ENCODE measurements at places on chromosomes 7 and 10.

GRCh38 chr10:11876324-11876723 is 53.2 kb downstream of the PROSER2 start:
- DNase-seq = no peak

DNA sequence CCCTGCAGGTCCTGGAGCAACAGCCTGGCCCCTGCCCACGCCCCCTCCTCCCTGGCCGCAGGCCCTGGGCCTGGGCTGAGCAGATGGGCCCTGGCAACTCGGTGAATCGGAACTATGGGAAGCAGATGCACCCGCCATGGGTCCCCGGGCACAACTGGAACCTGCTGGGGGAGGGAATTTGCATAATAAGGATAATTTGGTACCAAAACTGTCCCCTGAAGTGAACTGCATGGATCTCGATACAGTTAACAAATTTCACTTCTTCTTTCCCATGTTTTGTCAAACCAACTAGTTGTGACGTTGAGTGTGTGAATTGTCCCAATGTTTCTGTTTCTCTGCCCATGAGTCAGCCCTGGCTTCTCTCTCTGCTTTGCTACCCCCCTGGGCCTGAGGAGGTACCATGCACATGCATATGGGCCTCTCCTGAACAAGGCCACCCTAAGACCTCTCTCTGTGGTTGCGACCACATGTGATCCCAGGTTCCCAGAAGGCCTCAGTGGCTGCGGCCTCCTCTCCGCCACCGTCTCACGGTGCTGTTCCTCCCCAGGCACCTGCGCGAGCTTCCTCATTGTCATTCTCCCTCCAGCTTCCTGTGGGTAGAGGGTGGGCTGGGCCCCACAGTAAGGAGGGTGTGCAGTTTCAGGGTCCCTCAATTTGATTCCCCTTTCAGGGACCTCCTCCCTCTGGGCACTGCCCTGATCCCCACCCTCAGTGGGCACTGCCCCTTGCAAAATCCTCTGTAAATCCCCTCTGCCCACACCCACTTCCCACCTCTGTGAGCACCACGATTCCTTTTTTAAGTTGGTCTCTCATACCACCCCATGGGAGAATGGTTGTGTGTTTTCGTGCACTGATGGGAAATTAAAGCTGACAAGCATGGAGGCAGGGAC is 40.0 kb downstream of the FIGNL1 start:
- DNase-seq = no peak

DNA sequence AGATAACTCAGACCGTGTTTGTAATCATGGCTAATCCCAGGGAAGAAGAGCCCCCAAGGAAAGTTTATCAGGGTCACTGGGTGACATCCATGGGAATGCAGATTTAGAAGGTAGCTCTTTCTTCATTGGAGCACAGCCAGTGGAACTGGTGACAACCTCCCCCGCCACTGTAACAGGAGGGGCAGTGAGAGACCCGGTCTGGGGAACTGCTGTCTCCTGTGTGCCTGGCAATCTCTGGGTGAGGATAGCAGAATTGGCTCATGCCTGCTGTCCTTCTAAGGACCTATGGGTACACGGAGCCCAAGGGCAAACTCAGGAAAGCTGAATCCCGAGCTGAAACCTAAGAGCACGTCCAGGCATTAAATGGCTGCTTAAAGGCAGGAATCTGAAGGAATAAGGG is 341.6 kb downstream of the ABCA13 start:
- DNase-seq = no peak

DNA sequence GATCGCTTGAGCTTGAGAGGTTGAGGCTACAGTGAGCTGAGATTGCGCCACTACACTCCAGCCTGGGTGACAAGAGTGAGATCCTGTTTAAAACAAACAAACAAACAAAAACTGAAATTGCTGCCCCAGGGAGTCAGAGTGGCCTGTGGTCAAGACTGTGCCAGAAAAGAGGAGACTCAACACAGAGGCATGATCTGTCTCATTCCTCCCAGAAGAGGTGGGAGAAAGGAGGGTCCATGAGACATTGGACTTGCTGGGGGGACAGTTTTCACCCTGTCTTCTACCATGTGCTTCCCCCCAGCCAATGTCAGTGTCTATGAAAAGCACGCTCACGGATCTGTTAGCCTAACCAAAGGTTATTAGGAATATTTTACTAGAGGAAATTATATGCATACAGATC is 3.2 kb downstream of the ZNF853 start:
- DNase-seq = peak; percentile 54

DNA sequence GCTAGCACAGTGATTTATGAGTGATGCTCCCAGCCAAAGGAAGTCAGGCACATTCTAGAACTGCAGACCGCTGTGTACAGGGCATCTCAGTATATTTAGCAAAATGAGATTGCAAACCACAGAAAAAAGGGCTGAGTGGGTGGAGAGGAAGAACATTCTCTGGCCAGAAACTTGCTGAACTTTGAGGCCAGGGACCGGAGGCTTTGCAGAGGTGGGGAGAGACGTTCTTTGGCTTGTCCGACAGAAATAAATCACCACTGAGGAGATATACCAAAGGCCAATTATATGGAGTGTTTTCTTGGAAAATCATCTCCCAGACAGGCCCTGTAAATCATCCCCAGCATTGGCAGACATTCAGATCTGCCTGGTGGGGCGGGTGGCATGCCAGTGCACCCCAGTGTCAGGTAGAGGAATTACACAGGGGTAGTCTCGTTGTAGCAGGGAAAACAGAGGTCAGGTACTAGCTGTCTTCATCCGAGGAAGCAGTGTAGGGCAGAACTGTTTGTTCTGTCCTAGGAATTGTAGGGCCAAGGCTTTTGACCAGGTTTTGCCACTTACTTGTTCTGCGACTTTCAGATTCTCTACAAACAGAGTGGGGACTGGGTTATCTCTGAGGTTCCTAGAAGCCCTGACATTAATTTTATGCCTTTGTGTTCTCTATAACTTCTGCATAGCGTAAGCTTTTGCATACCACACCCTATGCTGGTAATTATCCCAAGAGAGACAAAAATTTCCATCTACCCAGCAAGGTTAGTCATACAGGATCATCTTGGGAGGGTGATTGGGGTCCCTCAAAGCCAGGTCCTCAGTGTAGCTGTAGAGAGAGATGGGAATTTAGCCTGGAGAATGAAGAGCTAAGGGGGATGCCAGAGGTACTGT is 655.6 kb downstream of the LRMDA start:
- DNase-seq = peak; percentile 81

GRCh38 chr10:5840314-5841307 is 27.4 kb upstream of the GDI2 start:
- DNase-seq = no peak

DNA sequence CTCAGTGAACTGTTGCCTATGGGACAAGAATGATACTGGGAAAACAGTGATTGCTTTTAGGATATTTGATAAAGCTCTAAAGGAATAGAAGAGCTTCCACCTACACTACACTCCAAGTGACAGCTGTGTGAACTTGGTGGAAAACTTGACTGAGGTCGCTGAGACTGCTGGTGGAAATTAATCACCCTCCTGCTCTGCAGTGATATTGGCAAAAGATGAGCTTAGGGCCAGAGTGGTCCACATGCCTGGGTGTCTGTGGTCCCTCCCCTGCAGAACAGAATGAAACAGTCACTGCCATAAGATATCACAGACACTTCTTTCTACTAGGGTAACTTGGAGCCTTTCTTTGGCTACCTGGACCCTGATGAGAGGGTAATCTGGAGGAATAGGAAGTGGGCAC is 382.1 kb upstream of the GALNT17 start:
- no peak for DNase-seq

DNA sequence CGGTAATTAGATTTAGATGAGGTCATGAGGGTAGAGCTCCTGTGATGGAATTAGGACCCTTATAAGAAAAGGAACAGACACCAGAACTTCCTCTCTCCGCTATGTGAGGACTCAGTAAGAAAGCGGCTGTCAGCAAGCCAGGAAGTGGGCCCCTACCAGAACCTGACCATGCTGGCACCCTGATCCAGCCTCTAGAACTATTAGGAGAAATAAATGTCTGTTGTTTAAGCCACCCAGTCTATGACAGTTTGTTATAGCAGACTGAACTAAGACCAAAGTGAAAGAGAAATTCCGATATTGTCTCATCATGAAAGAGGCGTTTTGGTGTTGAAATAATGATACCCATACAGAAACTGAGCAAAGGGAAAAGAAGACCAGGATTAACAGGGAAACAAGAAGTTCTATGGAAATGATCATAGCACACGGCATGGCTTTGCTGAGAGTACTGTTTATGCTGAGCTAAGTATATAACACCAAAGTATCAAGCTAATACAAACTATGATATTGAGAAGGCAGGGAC is 9.2 kb downstream of the CLEC2L start:
- DNase-seq = no peak

DNA sequence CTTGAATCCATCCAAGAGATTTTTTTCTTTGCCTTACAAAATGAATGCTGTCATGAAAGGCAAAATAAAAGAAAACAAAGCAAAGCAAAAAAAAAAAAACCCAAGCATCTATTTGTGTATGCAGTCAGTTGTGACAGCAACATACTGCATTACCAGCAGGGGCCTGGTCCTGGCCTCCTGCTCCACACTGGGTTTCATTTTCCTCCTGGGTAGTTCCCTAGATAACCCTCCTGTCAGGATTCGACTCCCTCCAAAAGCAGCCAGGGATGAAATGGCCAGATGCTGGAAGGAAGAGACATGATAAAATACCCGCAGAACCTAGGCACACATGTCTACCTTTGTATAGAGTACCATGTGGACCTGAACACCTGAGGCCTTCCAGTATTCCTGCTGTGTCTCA is 148.6 kb downstream of the NRCAM start:
- no peak for DNase-seq

DNA sequence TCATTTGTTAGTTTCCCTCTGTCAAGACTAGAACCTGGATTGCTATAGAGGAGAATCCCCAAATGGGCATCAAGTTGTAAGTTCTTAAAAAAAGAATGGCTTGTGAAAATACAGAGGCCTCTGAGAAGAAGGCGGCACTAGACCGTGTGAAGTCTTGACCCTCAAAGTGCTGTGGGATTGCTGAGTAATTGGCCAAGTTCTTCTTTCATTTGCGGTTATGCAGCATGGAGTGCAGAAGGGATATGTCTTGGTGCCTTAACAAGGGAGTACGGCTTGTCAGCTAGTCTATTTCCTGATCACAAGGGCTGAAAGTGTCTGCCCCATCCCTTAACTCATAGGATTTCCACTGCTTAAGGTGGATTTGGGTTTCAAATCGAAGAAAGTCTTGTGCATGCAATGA is 81.2 kb downstream of the MKX start:
- DNase-seq = no peak

- DNase-seq = no peak
Measured at GRCh38 chr7:137964824-137965545, 36.9 kb downstream of the CREB3L2 start.

DNA sequence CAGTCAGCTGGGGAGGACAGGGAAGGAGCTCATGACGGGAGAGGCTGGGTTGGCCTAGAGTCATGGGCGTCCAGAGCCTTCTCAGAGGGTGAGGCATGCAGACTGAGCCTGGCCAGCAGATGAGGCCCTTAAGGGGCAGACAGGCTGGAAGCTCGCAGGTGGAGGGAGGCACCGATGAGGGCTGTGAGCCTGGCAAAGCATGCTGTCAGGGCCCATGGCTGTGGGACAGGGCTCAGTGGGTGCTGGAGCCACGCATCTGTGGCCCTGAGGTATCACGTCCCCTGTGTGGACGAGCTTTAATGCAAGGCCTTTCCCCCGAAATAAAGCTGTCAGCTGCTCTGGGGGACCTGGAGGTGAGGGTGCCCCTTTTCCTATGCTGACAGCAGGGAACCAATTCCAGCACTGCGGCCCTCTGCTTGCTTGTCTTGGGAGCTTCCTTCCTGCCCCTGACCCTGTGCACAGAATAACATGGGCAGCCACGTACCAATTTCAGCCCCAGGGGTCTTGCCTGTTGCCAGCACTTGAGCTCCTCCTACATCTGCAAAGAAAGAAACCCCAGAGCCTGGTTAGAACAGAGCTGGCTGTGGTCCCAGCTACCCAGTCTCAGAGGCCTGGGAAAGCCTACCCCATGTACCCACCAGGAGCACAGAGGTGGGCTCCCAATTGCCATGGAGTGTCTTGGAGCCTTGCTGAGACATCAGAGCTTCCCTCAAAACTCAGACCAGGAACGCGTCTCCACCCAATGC is 20.6 kb downstream of the TMEM273 start:
- no peak for DNase-seq

DNA sequence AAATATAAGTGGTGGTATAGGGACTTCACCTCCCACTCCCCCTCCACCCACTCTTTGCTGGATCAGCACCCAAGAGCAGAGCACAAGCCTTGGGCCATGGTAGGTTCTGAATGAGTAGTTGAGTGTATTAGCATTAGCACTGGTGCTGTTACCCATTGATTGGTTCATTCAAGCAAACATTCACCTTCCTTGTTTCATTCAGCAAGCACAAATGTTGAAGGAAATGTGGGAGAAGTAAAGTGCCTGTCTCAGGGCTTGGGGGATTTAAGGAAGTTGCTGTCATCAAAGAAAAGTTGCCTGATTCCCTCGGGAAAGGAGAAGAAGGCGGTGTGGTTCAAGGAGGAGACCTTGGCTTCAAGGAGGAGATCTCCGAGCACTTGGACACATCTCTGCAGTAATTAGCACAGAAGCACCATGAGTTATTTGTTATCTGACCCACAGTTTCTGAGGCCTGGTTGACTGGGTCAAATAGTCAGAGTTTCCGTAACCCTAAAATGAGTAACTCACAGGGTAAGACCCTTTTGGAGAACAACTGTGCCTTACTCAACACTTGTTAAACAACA is 17.3 kb downstream of the IL2RA start:
- no peak for DNase-seq

- DNase-seq = no peak
Measured at GRCh38 chr10:110666673-110667072, 22.5 kb downstream of the RBM20 start.

GRCh38 chr10:77890097-77890496 is 36.5 kb downstream of the DLG5 start:
- no peak for DNase-seq

GRCh38 chr10:70139997-70140250 is 6.6 kb downstream of the TYSND1 start:
- no peak for DNase-seq

DNA sequence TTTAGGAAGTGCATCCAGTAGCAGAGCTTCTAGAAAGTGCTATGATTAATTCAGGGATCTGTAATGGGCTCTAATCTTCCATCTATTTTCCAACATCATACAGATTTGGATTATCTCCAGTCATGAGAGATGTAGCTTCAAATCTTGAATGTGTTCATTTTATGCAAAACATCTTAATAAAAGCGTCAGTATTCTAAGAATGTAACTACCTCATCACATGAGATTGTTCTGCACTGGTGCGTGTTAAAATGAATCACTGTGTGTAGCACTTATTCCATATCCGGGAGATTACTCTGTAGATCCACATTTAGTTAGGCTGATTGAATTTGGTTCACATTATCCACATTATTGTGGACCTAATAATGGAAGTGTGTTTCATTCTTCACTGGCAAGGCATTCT is 344.9 kb upstream of the CHRM2 start:
- DNase-seq = no peak
